Endodermal cell (in vitro differentiated cells): ENCODE measurements at places on chromosomes 5 and 9.
A peak's percentile ranks its signal among the peaks of the same experiment; 100 is the strongest.

GRCh38 chr5:149170299-149170698 is 29.0 kb downstream of the ABLIM3 start:
- no peak overlapping the region for H3K4me3 ChIP-seq
- no peaks in the 10 kb centered on the region for H3K4me1 ChIP-seq
- H3K36me3 ChIP-seq = no peaks in the 10 kb centered on the region
- DNase-seq = peak; percentile 58
- H3K27ac ChIP-seq = no peak overlapping the region
- no peaks in the 10 kb centered on the region for H3K27me3 ChIP-seq

DNA sequence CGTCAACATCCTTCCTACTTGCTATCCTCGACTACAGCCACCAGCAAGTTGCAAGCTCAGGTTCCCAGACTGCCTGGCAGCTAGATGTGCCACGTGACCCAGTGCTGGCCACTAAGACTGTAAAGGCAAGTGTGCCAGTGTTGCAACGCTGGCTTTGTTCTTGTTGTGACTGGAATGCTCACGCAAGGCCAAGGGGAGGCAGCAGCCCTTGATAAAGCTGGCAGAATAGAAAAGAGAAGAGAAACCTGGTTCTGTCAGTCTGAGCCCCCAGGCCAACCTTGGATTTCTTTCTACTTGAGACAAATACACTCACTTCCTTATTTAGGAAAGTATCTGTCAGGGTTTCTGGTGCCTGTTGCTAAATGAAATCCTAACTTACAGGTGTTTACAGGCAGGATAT is 113.0 kb downstream of the KLHL3 start:
- no peaks in the 10 kb centered on the region for H3K36me3 ChIP-seq
- DNase-seq = peak; percentile 17
- H3K4me3 ChIP-seq = no peak overlapping the region
- no peaks in the 10 kb centered on the region for H3K27me3 ChIP-seq
- H3K27ac ChIP-seq = no peak overlapping the region

DNA sequence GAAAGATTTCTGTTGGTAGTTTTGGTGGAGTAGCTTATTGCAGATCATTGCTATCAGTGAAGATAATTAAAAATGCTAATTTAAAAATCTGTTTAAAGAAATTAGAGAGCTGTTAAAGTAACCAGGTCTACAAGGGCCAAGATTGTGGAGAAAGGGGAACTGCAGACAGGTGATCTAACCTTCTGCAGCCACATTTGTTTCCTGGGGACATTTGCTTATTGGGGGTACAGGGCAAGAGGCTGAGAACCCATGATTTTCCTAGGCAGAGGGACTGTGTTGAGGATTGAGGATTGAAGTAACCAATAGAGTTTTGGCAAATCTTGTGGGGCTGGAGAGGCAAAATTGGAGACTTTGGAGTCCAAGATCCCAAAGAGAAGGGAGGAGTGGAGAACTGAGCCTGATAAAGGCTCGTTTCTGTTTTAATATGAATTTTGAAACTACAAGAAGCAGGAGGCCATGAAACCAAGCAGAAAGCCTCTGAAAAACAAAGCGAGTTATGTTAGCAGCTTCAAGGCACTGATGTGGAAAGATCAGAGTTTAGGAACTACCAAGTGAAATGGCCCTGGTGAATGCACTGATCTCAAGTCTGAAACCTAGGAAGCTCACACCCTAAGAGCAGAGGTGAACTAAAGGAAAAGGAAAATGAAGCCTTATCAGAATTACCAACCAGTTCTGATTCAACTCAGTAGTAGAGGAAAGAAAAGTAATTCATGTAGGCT is 219.8 kb upstream of the C9orf72 start:
- no peak overlapping the region for H3K27ac ChIP-seq
- no peaks in the 10 kb centered on the region for H3K36me3 ChIP-seq
- no peak overlapping the region for H3K4me3 ChIP-seq
- no peak for DNase-seq
- no peaks in the 10 kb centered on the region for H3K4me1 ChIP-seq

DNA sequence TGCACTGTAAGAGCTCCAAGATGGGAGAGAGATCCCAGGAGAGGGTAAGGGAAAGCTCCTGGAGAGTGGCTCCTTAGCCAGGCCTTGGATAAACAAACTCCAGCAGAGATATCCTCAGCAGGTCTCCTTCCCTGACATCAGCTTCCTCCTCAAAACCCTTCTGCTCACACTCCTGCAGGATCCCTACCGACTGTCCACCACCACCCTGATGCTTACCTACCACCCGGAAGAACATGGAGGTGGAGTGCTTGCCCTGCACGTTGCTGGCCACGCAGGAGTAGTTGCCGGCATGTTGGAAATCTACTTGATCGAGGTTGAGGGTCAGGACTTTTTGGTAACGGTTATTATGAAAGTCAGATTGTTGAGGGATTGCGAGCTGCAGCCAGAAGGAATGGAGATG is 9.3 kb downstream of the CSF1R start:
- DNase-seq = peak; percentile 31
- peaks cover 5% of the 10 kb centered on the region for H3K4me1 ChIP-seq

GRCh38 chr5:34571677-34572041 is 84.5 kb upstream of the RAI14 start:
- no peak overlapping the region for H3K4me3 ChIP-seq
- H3K36me3 ChIP-seq = no peaks in the 10 kb centered on the region
- DNase-seq = no peak
- no peaks in the 10 kb centered on the region for H3K4me1 ChIP-seq
- peaks cover 5% of the 10 kb centered on the region for H3K27me3 ChIP-seq
- no peak overlapping the region for H3K27ac ChIP-seq
